Inflammatory macrophage treated with lipopolysaccharide for 1 hour (primary cell): ENCODE measurements at places on chromosomes 3 and 15.

- DNase-seq: no peak
Observed at GRCh38 chr15:83545804-83546511, 98.8 kb downstream of the SH3GL3 start.

DNA sequence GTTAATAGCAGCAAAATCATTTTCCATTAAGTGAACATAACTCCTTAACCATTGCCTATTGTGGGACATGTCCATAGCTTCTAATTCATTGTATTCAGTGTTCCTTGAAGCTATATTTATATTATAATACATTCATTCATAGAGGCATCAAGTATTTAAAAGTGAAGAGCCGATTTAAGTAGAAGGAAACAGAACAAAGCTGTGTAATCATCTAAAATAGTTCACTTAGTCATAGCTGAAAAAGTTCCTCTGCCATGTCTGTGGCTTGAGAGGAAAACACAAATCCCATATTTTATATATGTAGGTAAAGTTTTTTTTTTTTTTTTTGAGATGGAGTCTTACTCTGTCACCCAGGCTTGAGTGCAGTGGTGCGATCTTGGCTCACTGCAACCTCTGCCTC lies 54.5 kb downstream of the TMEM108 start:
- DNase-seq: no peak

DNA sequence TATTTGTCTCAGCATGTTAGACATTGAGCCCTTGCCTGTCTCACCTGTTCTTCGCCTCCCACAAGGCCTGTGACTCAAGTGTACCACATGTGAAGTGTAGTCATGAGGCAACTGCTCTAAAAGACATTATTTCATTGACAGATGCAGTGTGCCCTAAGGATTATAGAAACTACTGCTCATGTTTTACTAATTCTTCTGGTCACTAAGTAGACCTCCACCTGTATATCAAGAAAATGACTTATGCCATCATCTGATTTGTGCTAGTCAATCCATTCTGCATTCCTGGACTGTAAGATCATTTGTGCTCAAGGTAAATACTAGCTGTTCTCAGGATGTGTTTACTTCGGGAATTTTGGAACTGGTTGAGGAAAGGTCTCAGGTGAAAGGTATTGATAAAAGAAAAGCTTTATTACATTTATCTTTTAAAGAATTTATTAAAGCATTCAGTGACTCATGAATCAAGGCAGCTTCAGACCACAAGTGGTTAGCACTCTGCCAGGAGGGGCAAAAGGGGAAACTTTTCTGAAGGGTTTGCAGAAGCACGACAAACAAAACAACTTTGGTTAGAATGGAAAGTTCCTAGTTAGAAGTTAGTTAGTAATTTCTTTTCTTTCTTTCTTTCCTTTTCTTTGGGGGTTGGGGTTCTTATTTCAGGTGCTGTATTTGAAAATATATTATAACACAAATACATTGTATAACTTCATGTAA lies 465.3 kb upstream of the CBLB start:
- no peak for DNase-seq

GRCh38 chr3:128489674-128489926 lies 3.4 kb downstream of the GATA2 start:
- DNase-seq: no peak

GRCh38 chr3:146308682-146309081 lies 57.8 kb upstream of the PLSCR4 start:
- no peak for DNase-seq

DNA sequence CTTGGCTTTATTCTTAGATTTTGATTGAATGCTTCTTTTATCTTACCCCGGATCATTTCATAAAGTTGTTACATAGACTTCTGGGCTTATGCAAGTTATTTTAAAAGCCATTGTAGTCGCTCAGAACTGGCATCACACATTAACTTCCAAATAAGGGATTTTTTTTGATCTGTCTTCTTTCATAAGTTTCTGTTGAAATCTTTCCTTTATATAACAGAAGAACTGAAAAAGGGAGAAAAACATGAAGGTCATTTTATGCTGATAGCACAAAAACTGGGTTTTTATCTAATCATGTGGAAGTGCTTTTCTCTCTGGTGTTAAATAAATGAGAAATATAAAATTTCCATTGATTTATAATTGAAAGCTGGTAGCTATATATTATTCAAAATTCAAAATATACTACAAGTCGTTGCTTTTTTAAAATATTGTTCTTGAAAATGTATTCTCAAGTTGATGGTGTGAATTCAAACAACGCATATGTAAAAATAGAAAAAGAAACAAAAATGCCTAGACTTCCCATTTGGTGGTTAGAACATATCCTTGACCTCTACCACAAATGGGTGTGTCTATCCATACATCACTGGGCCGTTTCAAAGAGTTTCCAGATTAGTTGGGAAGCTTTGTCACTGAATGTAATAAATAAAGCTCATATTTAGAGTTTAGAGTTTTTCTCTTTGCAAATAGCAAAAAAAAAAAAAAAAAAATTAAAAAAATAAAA lies 258.3 kb upstream of the ZPLD1 start:
- peak; percentile 69 for DNase-seq

DNA sequence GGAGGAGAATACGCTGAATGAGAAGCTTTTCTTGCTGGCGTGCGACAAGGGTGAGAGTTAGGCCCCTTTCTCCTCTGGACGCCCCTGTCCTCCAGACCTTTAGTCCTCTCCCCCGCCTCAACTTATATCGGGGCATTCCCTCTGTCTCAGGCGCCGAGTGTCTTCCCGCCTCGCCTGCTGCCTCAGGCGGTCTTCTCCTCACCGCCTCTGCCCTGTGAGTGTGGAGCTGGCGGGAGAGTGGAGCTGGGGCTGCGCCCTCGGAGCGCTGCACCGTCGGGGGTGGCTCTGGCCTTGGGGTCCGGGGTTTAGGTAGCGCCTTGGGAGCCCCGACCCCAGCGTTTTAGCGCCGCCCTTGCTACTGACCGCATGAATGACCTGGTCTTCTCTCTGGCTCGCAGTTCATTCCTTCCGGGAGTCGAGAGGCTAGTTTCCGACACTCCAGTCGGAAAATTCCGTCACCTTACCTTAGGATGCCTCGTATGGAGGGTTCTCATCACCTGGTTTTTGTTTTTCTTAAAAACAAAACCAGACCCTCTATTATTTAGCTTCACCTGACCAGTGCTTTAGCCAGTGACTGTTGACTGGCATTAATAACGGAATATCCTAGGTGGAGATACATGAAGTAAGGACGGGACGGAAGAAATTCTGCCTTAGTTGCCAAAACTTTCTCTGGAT lies 985 bp downstream of the TRPC1 start:
- peak; percentile 3 for DNase-seq

DNA sequence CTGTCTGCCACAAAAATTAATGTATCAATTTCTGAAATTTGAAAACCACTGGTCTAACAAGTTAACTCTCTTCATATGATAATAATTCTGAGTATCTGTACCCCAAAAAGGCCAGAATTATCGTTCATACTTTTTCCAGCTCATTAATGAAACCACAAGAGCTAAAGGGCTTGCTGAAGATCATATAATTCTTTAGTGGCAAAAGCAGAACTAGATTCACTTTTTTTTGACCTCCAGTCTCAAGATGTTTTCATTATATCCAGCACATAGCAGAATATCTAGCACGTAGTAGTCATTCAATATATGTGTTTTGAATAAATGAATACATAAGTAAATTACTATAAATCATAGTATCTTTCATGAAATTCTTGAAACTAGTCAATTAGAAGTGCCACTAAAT lies 246.7 kb upstream of the KCNH8 start:
- no peak for DNase-seq

GRCh38 chr3:39531066-39531465 lies 63.6 kb downstream of the MOBP start:
- DNase-seq: no peak

DNA sequence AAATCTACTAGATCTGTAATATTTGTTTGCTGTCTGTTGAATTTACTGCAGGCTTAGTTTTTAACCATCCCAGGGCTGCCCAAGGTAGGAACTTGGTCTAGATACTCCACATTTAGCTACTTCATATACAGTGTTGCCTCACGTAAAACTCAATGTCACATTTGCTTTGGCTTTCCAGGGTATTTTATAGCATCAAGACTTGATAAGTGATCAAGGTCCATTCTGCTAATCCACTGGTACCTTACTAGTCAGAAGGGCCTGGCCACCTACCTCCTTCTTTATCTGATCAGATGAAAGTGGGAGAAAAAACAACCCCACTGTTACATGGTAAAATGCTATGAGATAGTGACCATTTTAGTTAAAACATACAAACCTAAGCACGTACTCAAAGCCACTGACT lies 25.5 kb upstream of the GREM1 start:
- no peak for DNase-seq

- no peak for DNase-seq
Observed at GRCh38 chr3:105948101-105948500, 79.3 kb upstream of the CBLB start.

- DNase-seq: no peak
Observed at GRCh38 chr3:163773136-163773535, 1305.2 kb downstream of the SI start.

- DNase-seq: no peak
Observed at GRCh38 chr3:174253940-174254339, 605.2 kb upstream of the NAALADL2 start.

DNA sequence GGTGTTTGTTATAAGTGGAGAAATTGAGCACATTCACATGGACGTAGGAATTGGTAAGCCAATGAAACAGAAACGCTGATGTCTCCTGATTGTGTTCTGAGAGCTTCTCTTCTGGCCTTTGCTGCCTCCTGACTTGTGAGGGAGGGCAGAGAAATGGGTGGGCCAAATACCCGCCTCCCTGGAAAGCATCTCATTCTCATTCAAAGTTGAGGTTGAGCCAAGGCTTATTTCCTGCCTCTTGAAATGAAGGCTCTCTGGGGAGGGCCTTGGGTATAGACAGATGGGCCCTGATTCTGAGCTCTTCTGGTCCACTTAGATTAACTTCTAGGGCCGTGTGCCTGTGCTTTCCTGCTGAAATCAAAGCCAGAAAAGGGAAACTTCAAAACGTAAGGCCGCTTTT lies 57.4 kb upstream of the MYZAP start:
- no peak for DNase-seq

GRCh38 chr3:56339244-56339643 lies 129.0 kb downstream of the ERC2 start:
- no peak for DNase-seq

- no peak for DNase-seq
Observed at GRCh38 chr3:62132027-62132602, 241.2 kb downstream of the FEZF2 start.

GRCh38 chr3:197331131-197331530 lies 32.7 kb upstream of the DLG1 start:
- DNase-seq: no peak

DNA sequence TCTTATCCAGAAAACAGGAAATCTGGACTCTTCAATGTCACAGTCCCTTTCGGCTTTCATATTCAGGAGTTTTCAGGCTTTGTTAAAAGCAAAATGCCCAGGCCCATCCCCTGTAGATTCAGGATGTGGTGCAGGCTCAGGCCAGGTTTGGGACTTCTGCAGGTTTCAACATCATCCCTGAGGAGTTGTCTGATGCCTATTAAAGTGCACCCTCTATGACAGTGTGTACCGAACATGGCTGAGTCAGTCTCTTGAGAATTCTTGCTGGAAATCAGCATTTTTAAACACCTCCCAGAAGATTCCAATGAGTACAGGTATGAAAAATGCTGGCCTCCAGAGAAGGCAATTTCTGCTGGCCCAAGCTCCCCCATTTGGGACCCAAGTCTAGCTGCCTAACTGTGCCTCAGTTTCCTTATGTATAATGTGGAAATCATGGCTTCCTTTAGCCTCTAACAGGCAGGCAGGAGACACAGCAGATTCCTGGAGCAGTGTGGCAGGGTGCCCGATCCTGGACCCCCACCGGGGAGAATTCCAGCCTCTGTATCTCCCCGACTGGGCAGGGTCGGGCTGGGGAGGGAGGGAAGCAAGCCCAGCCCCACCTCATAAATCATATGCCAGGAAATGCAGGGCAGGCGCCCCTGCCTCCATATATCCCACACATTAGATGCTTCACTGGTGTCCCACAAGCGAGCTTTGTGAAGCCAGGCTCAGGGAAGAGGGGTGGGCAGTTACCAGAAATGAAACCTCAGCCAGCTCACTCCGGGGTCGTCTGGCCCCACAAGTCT lies 44.4 kb upstream of the SLC6A11 start:
- no peak for DNase-seq

GRCh38 chr3:35426366-35426958 lies 212.9 kb upstream of the ARPP21 start:
- DNase-seq: no peak

GRCh38 chr15:40379853-40380252 lies 2.7 kb upstream of the KNSTRN start:
- peak; percentile 82 for DNase-seq
